ENCODE measurements at places on chromosomes 3 and 15.
A peak's percentile ranks its signal among the peaks of the same experiment; 100 is the strongest.

GRCh38 chr15:33191591-33191990 is 2.9 kb downstream of the FMN1 start:
- no peak for DNase-seq

- no peak for DNase-seq
These were observed 38.2 kb upstream of the SUCLG2 start for GRCh38 chr3:67692621-67693020.

GRCh38 chr3:60954048-60954447 is 297.2 kb downstream of the FHIT start:
- no peak for DNase-seq

GRCh38 chr3:190902292-190902691 is 39.8 kb upstream of the GMNC start:
- no peak for DNase-seq

GRCh38 chr3:126360714-126361060 is 3.5 kb upstream of the KLF15 start:
- no peak for DNase-seq

- DNase-seq = no peak
These were observed 98.6 kb downstream of the TCF12 start for GRCh38 chr15:57017024-57017423.

DNA sequence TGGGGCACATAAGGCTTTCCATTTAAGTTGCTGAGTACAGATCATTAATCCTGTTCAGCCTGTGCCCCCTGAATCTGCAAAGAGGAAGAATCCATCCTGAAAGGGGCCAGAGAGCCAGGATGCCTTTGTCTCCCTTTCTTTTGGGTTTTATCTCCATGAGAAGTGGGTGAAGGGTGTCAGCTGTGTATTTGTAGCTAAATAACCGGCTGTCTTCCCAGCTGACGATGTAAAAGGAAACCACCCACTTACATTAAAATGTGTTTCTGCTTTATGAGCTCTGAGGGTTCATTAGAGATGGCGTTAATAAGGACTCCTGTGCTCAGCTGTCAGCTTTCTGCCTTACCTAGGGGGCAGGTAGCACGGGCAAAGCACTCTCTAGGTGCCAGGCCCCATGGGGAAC is 83.4 kb downstream of the SLCO3A1 start:
- no peak for DNase-seq

GRCh38 chr15:31598620-31599019 is 272.0 kb downstream of the KLF13 start:
- DNase-seq = no peak

DNA sequence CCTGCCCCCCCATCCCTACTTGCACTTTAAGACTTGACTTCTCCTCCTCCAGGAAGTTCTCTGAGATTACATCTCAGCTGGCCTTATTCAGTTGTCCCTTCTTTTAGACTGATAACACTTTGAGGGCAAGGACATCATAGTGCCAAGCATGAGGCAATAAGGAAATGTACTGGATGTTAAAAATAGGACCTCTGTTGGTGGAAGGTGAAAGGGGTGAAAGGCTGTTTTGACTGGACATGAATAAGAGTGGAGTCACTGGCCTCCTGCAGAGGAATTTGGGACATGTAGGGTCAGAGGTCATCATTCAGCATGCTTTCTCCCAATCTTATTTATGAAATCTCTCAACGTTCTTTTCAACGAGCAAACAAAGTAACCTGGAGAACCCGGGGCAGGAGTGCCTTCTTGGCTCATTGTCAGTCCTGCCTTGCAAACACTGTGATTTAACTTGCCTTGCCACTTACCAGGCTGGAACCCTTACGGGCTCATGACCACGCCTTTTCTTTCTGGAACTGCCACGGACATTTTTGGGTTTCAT is 38.6 kb downstream of the TRIM71 start:
- no peak for DNase-seq

GRCh38 chr3:71879089-71879488 is 94.1 kb upstream of the PROK2 start:
- DNase-seq = no peak

DNA sequence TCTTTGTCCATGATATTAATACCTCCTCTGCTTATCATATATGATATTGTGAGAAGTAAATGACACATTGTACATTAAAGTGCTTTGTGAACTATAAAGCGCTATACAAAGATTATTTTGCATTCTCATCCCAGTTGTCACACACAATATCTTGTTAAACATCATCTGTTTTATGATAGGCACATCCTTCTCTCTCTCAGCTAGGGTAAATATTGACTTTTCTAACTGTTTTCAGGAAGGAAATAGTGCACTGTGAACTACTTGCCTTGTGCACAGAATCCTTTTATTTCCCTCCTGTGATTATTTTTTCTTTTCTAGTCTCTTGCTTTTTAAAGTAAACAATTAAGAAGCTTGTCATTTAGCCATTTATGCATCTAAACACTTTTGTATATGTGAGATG is 388.2 kb downstream of the LPP start:
- DNase-seq = no peak

DNA sequence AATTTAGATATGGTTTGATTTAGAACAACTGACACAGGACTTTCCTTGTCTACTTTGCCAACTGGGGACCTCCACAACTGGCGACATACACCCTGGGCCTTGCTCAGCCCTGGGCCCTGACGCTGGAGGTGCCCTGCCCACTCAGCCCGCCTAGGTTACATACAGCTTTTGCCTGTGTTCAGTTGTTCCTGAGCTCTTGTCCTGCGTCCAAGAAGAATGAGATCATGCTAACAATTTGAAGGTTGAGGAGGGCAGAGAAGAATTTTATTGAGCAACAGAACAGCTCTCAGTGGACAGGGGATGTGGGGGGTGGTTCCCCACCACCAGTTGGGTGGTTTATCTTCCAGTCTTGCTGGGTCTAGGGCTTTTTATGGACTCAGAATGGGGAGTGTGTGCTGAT is 67.9 kb downstream of the IQCH start:
- DNase-seq = no peak

DNA sequence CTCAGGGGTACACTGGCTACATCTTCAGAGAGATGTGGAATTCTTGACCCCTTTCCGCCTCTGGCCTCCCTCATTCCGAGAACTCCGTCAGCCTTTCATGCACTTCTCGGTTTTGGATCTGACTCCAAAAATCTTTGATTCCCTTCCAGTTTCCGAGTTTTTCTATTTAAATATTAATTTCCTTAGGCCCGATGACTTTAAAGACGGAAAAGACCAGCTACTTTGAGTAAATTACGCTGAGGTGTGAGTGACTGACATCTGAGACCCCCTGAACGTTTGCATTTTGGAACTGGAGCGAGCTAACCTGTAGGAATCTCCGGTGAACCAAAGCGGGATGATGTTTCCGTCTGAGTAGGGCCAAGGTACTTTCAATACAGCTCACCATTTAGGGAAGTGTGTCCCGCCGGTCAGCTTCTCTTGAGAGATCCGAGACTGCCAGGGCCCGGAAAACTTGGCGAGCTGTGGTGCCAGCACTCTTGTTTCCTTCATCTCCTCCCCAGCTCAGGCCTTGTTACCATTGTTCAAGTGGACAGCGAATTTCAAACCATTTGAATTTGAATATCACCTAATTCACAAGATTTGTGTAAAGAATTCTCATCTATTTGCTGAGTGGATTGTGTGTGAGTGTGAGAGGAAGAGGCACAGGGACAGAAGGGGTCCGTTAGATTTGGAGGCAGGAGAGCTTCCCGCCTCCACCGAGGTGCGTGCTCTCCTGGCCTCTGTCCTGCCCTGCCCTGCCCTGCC is 5.4 kb downstream of the SOX14 start:
- no peak for DNase-seq

- DNase-seq = no peak
These were observed 209.8 kb downstream of the TNIK start for GRCh38 chr3:171250444-171250843.

GRCh38 chr3:147336543-147337278 is 69.6 kb downstream of the ZIC4 start:
- DNase-seq = no peak

DNA sequence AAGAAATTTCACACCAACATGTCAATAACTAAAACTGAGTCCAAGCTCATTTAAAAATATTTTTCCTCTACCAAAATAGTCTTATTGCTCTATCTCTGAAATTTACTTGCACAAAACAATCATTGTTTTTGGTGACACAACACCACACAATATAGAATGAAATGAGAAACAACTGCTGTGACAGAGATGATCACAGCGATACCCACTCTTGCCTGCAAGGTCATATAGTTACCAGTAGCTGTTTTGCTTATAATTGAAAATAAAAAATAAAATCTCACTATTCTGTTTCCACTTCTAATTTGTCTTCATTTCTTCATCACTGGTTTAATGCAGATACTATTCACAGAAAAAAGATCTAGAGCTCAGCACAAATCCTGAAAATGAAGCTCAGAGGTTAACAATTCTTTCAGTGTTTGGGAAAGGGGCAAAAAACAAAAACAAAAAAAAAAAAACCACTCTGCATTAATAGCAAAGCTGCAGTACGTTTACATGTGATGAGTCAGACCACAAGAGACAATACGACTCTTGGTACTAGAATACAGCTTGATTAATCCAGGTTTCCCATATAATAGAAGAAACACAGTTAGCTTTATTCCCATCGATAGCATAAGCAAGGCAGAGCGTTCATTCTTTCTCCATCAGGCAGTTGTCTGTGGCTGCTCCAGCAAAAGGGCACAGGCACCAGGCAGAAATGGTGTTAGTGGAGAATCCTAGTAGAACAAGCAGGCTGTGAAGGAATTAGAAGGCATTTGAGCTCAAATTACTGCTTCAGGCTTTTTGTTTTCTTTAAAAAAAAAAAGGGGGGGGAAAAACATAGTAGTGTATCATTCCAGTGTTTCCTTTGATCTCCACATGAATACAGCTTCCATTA is 773 bp downstream of the ANKRD28 start:
- DNase-seq = peak; percentile 24

DNA sequence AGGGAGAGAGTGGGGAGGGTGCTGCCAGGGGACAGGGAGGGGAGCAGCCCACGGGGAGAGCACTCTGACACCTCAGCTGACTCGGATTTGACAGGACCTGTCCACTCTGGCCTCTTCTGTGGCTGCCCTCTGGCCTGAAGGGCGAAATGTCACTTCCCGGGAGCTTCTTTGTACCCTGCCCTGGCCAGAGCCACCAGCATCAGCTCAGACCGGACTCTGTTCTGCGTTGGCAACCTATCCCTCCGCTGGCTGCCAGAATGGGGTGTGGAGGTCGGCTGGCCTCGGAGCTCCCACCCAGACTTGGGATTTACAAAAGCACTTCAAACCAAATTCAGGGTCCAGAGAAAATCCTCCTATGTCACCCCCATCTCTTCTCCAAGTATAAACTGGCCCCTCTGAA is 336.7 kb upstream of the FRG2C start:
- DNase-seq = no peak

DNA sequence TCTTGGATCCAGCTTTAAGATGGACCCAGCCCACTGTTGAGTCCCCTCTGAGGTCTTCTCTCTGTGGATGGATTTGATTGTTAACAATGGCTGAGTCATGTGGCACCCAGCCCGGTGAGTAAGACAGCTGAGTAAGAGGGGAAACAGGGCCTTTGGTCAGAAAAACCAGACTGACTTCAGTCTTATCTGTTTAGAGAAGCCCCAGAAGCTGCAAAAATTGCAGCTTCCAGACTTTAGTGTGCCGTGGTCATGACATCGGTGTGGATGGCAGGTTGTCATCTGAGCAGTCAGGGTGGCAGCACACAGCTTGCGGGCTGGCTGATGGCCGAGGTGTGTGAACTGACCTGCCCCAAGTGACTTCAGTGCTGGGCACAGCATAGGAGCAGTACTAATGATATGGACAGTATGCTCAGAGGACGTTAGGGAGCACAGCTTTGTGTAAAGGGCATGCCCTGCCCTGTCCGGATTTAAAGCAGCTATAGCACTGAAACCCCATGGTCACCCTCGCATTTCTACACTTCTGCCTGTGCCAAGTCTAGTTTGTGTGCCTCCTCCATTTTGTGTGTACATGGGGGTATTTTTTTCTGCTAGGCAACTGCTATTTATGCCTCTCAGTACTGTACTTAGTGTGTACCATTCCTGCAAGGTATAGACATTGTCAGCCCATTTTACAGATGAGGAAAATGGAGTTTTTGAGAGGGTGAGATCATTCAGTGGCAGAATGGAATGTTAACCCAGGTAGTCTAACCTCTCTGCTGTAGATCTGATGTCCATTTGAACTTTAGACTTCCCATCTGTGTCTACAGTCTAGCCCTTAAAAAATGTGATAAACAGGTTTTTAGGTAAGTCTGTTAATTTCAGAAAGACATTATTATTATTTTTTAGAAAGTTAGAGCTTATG is 44.4 kb downstream of the FLNB start:
- DNase-seq = peak; percentile 83

DNA sequence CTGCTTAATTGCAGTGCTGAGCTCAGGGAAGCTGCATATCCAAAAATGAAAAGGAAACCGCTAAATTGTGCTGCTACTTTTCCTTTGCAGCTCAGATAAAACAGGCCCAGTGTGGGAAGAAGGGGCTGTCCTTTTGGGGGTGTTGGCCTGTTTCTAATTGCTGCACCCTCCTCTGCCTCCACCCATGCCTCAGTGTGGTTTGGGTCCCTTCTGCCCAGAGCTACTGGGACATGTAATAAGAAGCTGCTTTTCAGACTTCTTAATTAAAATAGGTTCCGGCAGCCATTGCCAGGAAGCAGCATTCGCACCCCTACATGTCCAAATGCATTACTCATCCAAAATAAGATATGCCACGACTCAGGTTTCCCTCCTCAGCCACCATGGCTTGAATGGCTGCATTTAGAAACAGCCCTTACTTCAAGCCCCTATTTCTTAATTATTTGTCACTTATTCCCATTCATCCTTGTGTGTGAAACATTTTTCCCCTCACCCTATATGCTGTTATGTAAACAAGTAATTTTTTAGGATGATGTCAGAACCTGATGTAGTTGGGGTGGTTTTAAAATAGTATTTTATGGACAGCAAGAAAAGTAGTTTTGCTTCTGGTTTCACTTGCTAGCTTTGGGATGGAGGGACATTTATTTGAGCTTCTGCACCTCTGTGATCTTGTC is 235.9 kb upstream of the CTDSPL start:
- DNase-seq = no peak

GRCh38 chr15:51830276-51830806 is 888 bp downstream of the TMOD3 start:
- DNase-seq = peak; percentile 32

GRCh38 chr3:187758318-187758955 is 13.2 kb upstream of the BCL6 start:
- no peak for DNase-seq

DNA sequence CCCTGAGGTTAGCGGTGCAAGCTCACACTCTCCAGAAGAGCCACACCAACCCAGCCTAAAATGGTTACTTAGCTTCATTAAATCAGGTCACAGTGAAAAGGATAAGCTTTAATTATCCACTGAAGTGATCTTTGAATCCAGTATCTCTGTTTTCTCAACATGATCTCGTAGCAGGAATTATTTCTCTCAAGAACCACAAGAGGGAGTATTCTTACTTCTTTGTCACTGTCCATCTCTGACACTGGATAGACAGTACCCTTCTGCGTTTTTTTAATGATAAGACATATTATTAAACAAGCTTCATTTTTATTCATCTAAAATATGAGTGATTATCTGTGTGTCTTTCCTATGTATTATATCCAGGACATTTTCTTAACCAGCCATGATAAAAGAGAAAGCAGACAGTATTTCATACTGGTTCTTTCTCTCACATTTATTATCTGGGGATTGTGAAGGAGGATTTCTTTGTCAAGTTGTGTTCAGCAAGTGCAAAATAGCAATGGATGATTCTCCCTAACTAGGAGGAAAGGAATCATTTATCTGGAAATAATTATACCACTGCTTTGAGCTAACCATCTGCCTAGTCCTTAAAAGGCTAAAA is 105.4 kb upstream of the CCDC54 start:
- no peak for DNase-seq

- DNase-seq = no peak
These were observed 13.7 kb upstream of the GRIP2 start for GRCh38 chr3:14553871-14554270.

GRCh38 chr15:25410649-25411048 is 28.2 kb downstream of the UBE3A start:
- DNase-seq = no peak
